NCI-H1048 (cell line): ENCODE measurements at places on chromosomes 13 and 19.
A peak's percentile ranks its signal among the peaks of the same experiment; 100 is the strongest.

DNA sequence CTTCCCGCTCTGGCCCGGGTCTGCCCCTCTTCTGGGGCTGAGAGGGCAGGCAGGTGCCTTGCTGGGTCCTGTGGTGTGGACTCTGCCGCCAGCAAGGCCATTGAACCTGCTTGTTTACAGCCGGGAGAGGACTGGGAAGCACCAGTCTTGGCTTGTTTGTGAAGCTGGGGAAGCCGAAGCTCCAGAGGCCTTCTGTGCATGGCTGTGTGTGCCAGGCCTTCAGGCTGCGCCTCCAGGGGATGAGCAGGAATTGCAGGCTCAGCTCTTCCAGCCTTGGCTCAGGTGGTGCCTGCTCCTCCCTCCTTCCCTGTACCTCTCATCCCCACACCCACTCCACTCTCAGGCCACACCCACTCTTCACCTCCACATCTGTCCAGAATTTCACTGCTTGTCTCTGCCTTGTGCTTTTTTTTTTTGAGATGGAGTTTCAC is 17.5 kb downstream of the NDUFB7 start:
- DNase-seq: no peak

DNA sequence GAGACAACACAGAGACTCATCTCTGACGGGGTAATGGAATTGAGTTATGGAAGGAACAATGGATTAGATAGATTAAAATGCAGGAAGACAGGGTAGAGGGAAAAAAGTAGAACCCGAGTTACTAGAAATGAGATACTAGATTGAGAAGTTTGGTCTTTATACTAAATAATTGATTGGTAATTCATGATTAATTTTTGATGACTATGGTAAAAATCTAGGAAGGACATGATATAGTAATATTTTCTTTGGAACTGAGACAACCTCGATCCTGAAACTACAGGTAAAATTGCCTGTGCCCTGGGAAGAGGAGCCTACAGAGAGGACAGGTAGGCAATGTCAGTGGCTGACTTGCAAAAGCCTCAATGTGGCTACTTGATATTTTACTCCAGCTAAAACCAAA is 188.4 kb upstream of the GPC6 start:
- no peak for DNase-seq

- DNase-seq: no peak
Measured at GRCh38 chr13:33182729-33183128, 102.8 kb downstream of the STARD13 start.

GRCh38 chr13:46339035-46339666 is 47.9 kb downstream of the RUBCNL start:
- DNase-seq: no peak

DNA sequence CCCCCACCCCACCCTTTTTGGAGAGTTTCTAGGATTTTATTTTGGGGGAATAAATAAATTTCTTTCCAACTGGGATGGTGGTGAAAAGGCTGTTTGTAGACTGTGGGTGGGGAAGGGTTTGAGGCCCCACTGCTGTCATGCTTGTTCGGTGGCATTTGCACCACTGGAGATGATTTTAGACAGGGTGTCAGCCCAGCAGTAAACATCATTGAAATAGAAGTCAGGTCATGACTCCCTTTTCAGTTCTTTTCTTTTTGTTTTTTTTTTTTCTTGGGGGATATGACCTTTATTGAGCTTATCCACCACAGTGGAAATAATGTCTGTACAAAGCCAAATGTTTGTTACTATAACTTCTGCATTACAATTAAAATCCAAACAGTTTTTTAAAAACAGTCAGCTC is 14.1 kb downstream of the UBAC2 start:
- DNase-seq: no peak

DNA sequence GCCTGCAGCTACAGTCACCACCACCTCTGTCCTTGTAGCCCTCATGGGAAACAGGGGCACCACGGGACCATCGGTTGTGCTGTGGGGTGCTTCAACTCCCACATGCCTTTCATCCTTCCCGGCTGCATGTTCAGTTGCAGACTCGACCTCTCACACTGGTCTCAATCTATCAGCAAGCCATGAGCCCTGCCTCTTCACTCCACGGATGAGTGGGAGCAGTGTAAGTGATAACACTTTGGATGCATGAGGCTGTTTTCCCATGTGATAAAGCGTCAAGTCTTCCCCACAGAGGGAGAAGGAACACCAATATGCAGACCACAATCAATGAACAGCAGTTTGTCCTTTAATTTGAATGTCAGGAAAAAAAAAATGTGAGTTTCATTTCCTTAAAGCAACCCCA is 12.2 kb downstream of the SERP2 start:
- DNase-seq: no peak

DNA sequence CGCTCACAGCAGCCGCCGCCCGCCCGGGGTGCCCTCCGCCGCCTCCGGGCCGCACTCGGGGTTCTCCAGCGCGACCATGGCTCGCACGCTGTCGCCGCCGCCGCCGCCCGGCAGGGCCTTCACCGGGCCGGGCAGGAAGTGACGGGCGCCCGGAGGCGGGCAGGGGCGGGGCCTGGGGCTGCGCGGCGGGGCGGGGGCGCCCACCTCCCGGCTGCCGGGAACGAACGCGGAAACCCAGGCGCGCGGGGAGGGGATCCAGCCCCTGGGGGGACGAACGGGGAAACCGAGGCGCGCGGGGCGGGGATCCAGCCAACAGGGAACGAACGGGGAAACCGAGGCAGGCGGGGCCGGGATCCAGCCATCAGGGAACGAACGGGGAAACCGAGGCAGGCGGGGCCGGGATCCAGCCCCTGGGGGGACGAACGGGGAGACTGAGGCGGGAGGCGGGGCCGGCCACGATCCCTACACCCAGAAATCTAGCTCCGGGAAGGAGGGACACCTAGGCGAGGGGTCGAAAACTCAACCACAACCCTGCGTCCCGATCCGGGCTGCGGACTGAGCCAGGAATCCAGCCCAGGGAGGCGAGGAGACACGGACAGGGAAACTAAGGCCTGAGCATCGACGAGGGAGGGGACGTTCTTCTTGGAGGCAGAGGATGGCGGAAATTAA is at the start of gene R3HDM4:
TSS of gene R3HDM4 (minus strand) at position 140 of the 669 bp plus-strand sequence. CDS start at position 78, 62 bp downstream.
- no peak for DNase-seq

DNA sequence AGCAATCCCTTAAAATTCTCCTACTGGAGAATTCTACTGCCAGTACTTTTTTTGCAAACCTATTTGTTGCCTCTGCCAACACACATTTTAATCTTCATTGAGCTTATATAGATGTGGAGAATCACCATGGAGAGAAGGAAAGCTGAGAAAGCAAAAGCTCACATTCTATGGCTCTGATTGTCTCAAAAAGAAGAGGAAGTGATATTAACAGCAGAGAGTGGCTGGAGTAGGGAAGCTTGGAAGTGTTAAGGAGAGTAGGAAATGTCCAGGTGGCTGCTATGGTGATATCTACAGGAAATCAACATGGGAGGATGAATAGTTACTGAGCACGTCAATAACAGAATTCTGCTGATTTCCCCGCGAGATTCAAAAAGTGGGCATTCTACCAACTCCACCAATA is 78.8 kb upstream of the TDRD3 start:
- no peak for DNase-seq

GRCh38 chr13:28541966-28542365 is 47.0 kb upstream of the FLT1 start:
- DNase-seq: no peak

DNA sequence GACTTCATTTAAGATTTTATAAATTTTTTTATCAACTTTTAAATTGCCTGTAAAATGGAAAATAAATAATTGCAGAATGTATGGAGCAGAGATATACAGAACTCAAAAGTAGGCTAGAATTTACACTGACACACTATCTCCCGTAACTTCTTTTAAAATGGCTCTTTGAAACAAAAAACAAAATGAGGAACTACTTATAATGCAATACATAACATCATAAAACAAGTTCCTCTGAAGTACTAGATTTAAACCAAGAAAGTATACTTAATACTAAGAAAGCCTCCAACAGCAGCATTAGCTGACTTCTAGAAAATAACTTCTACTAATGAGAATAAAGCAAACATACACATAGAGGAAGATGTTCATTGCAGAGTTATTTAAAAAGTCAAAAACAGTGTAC is 17.0 kb downstream of the RBM26 start:
- no peak for DNase-seq

- DNase-seq: no peak
Measured at GRCh38 chr13:48892053-48892687, 83.5 kb upstream of the FNDC3A start.

GRCh38 chr13:99980201-99980823 is 1.3 kb upstream of the ZIC2 start:
- peak; percentile 20 for DNase-seq

- DNase-seq: no peak
Measured at GRCh38 chr19:41734156-41734555, 21.2 kb upstream of the CEACAM6 start.

DNA sequence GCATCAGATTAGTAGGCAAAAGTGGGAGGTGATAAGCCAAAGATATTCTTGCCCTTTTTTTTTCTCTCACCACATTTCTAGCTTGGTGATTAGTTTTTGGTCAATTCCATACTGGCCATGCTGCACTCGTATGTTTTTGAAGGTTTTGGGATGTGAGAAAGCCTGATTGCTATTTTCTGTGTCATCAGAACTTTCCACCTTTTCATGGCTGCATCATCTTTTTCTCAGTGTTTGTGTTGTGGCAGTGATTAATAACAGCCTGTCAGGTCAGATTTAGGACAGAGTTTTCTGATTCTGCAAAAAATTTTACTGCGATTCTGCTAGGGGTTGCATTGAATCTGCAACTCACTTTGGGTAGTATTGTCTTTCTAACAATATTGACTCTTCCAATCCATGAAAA is 32.9 kb downstream of the PSG1 start:
- DNase-seq: no peak

- no peak for DNase-seq
Measured at GRCh38 chr13:99008577-99008976, 30.7 kb upstream of the DOCK9 start.

DNA sequence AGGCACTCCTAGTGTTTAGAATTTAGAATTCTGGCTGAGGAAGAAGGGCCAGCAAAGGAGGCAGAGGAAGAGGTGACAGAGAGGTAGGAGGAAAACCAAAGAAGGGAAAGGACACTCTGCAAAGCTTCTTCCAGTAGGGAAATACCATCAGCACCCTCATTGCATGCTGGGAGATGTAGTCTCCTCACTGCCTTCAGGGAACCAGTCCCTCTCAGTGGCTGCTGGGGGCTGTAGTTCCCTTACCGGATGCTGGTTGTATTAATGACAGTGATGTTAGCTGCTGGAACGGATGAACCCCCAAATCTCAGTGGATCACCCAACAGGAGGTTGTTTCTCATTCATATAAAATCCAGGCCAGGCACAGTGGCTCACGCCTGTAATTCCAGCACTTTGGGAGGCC is 10.1 kb downstream of the GRIN2D start:
- DNase-seq: no peak

- no peak for DNase-seq
Measured at GRCh38 chr13:46850214-46850613, 46.6 kb downstream of the HTR2A start.

GRCh38 chr19:3607303-3608078 is 816 bp upstream of the TBXA2R start:
- no peak for DNase-seq

DNA sequence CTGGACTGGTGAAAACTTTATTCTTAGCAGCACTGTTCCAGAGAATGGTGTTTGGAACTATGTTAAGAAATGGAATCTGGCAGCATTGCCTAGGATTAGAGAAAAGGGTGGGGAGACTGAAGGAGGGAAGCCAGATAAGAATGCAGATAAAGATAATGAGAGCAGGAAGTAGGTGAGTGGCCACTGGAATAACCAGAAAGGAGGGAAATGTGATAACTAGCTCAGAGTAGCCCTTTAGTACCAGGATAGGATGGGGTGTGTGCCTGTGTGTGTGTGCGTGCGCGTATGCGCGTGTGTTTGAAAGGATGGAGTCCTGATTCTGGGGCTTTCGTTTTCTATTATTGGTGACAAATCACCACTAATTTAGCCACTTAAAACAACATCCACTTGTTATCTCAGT is 33.4 kb upstream of the FRY start:
- no peak for DNase-seq

DNA sequence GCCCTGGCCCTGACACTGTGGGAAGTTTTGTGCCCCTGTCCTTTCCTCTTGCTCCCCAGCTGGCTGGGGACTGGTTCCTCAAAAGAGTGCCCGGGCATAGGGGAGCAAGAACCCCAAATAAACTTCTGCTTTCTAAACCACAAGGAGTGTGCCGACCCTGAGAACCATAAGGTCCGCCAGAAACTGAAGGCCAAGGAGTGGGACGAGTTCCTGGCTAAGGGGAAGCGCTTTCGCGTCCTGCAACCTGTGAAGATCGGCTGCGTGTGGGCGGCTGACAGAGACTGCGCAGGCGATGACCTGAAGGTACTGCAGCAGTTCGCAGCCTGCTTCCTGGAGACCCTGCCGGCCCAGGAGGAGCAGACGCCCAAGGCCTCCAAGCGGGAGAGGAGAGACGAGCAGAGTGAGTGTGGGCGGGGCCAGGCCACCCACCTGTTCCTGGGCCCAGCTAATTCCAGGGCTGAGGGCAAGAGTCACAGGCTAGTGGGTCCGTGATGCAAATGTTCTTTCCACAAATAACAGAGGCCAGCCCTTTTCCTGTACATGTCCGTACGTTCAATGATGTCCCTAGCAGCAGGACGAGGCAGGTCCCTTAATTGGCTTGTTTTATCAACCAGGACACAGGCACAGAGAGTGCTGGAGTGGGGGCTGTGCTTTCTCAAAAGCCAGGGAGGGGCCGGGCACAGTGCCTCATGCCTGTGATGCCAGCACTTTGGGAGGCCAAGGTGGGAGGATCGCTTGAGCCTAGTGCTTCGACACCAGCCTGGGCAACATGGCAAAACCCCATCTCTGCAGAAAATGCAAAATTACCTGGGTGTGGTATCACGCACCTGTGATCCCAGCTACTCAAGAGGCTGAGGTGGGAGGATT is 25.6 kb downstream of the UBXN6 start:
- DNase-seq: no peak

- no peak for DNase-seq
Measured at GRCh38 chr13:78586706-78587105, 16.6 kb downstream of the POU4F1 start.

DNA sequence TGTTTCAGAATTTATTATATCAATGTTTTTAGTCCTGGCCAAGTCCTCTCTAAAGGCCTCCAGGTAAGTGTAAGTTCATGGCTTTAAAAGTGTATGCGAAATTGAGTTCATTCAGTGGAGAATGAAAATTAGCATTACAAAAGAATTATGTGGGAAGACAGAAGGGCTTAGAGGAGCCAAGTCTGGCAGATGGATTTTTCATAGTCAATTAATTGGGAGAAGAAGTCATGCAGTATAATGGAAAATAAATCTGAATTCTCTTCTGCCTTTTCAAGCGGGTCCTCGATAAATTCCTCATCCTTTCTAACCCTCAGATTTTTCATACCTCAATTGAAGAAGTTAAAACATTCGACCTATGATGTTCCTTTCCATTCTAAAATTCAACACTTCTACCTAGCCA is 394.2 kb downstream of the ITGBL1 start:
- DNase-seq: no peak
